Purkinje cell (primary cell): ENCODE measurements at places on chromosomes 11 and 22. TPM values are rescaled to one million over a fixed set of nuclear protein-coding genes. Genes with fewer than 3 reads are reported as not detected.

GPHA2 gene
- not detected in 2 replicates for polyA plus RNA-seq

MYBPC3 gene
- polyA plus RNA-seq = 0.08 TPM in 1 of 2 replicates, not detected in the other

MMP27 gene
- not detected in 2 replicates for polyA plus RNA-seq

MYEOV gene
- polyA plus RNA-seq = not detected in 2 replicates

MS4A8 gene
- 1.8 TPM in 1 of 2 replicates, not detected in the other for polyA plus RNA-seq

LRRN4CL gene
- polyA plus RNA-seq = not detected in 2 replicates

OTOG gene
- not detected in 2 replicates for polyA plus RNA-seq

SMIM35 gene
- polyA plus RNA-seq = not detected in 2 replicates

BCO2 gene
- polyA plus RNA-seq = 10.4 and 18.7 TPM in 2 replicates

SLC22A9 gene
- not detected in 2 replicates for polyA plus RNA-seq

TRIM48 gene
- polyA plus RNA-seq = not detected in 2 replicates

FXYD6 gene
- 4.9 and 113 TPM in 2 replicates for polyA plus RNA-seq

UPB1 gene
- not detected in 2 replicates for polyA plus RNA-seq

ZNF280B gene
- polyA plus RNA-seq = 8.8 and 8.9 TPM in 2 replicates

TRPC6 gene
- 0.07 TPM in 1 of 2 replicates, not detected in the other for polyA plus RNA-seq

NRIP3 gene
- polyA plus RNA-seq = 12.3 and 14.6 TPM in 2 replicates

EEF1G gene
- 108 and 114 TPM in 2 replicates for polyA plus RNA-seq
